ENCODE measurements at places on chromosomes 5 and 9.

- DNase-seq = no peak
Observed at GRCh38 chr9:5042661-5043178, 57.6 kb downstream of the JAK2 start.

DNA sequence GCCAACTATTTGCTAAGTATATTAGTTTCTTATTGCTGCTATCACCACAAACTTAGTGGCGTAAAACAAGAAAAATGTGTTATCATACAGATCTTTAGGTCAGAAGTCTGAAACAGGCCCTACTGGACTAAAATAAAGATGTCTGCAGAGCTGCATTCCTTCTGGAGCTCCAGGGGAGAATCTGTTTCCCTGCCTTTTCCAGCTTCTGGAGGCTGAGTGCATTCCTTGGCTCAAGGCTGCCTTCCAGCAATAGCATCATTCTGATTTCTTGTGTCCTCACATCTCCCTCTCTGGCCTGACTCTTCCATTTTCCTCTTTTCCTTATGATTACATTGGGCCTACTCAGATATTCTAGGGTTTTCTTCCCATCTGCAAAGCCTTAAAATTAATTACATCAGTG is 15.9 kb downstream of the MAN2A1 start:
- DNase-seq = no peak

DNA sequence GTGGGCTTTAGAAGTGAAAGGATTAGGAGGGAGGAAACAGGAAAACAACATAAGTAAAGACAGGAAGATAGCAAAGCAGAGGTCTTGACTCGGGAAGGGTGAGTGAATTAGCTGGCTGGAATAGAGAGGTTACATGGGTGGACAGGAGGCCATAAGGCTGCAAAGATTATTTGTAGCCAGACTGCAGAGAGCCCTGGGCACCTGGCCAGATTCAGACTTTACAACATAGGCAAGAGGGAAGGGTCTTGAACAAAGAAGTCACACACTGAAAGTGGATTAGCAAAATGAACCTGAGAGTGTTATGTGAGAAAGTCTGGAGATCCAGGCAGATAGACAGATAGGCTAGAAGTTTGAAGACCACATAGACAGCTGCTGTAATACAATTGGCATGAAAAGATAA is 29.7 kb upstream of the CER1 start:
- no peak for DNase-seq

DNA sequence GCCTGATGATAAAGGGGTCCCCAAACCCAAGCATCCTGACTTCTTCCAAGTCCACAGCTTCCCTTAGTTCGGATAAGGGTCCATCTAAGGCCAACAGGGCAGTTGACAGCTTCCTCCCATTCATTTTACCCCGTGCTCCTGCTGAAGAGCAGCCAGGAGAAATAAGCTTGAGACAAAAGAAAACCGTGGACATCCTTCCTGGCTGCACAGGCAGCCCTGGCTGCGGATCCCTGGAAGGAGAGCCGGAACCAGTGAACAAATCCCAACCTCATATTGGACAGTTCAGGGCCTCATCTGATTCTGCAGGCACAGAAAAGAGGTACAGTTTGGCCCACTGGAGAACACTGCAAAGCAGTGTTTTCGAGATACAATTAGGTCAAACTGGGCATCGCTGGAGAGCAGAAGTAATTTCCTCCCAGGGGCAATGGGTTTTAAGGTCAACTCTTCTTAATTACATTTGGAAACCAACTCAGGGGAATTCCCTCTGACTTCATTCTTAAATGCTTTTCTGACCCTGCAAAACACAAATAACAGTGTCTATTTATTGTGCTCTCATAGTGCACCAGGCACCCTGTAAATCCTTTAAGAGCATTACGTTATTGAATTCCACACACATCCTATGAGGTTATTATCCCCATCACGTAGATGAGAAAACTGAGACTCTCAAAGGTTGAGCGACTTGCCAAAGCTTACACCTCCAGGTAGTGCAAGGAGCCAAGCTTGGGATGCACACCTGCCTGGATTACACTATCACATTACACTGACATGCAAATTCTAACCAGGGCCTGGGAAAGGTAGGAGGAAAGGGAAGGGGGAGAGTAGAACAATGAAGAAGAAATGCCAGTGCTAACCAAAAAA is 21.2 kb downstream of the ADAM19 start:
- no peak for DNase-seq

GRCh38 chr5:6850106-6850432 is 136.8 kb downstream of the TENT4A start:
- DNase-seq = no peak

DNA sequence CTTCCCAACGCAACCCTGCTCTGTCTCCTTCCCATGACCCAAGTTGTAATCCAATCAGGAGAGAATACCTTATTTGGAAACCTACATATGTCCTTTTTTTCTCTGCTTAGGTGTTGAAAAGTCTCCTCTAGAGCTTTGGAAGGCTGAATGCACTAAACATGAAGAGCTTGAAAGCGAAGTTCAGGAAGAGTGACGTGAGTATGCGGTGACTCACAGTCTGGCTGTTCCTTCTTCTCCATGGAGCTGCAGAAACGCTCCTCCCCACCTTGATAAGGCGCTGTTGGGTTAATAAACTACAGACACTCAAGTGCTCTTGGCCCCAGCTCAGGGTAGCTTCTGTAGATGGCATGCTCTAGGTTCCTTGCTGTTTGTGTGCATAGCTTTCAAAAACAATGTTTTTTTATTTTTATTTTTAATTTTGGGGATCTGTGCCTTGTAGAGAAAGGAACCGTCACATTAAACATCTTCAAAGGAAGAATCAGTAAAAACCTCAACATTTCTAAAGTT is 30.7 kb downstream of the RAI14 start:
- no peak for DNase-seq

GRCh38 chr9:83701286-83701685 is 6.5 kb downstream of the UBQLN1 start:
- DNase-seq = no peak

- no peak for DNase-seq
Observed at GRCh38 chr9:38331141-38331540, 61.4 kb upstream of the ALDH1B1 start.

DNA sequence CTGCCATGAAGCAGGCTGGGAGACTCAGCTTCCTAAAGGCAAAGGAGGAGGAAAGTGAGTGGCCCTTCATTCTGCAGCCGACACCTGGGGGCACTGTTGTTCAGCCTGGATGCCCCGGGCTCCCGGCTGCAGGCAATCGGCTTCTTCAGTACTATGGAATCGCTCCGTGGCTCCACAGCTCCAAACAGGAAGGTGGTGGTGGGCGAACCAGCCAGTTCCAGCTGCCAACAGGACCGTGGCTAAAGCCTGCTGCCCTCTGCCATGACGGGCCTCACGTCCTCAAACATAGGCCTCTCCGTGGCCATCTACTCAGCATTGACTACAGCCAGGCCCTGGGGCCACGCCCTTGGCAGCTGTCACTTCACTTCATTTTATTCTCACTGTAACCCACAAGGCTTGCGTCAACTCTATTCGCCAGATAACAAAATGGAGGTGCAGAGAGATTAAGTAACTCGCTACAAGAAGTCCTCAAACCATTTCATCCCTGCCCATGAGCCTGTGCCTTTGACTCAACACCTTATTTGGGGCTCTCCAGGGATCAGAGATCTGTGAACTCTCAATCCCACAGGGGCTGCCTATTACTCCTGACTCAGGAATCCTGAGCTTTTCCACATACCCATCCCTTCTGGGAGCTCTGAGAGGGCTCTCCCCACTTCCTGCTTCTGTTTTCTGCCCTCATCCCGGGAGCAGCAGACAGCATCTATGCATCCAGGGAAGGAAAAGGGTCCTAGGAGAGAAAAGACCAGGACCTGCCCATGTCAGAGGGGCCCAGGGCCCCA is 38.0 kb downstream of the PAX5 start:
- DNase-seq = peak; percentile 57

DNA sequence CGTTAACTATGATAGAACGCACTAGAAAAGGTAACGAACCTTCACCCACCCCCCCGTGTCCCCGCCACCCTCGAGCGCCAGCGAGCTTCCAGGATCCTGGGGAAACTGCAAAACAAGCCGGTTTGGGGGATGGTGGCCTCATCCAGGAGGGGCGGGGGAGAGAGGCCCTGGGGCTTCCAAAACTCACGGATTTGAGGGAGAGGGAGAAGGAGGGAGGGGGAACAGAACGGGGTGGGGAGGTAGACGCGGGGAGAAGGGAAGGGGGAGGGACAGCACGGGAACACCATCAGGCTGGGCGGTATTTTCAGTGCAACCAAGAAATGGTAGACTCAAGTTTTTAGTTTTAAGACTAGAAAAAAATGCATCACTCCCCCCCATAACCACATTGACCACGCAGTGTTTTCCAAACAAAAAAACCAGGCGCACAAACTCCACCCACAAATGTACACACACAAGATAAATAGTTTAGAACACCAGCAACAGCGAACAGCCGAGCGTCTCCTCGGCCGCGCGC is 1.4 kb downstream of the NRARP start:
- DNase-seq = no peak

DNA sequence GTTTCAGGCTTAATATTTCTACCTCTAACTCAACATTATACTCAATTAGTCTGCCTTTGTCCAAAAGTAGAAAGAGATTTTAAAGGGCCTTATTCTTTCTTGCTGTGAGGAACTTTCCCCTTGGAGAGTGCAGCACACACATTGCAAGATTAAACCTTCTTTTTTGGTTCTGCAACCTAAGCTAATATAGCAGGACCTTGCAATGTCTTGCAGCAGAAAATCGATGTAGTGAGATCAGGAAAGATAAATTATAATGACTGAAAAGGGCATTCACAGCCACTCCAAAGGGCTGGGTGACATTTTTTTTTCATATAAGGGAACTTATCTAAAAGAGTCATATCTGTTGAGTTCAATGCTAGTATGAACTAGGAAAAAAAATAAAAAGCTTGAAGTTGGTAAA is 422.7 kb upstream of the ADAMTS16 start:
- DNase-seq = no peak
